ENCODE measurements at places on chromosomes 4 and X. TPM values are rescaled to one million over a fixed set of nuclear protein-coding genes. Genes with fewer than 3 reads are reported as not detected.

The TCP11X2 gene
- total RNA-seq: not detected

The ARSJ gene
- not detected for total RNA-seq

The LRP2BP gene
- 0.97 TPM for total RNA-seq

GRCh38 chr4:13117185-13117584 lies 367.0 kb downstream of the RAB28 start:
- no peak for DNase-seq

- DNase-seq: no peak
Measured at GRCh38 chrX:151516538-151517187, 46.8 kb upstream of the PASD1 start.

DNA sequence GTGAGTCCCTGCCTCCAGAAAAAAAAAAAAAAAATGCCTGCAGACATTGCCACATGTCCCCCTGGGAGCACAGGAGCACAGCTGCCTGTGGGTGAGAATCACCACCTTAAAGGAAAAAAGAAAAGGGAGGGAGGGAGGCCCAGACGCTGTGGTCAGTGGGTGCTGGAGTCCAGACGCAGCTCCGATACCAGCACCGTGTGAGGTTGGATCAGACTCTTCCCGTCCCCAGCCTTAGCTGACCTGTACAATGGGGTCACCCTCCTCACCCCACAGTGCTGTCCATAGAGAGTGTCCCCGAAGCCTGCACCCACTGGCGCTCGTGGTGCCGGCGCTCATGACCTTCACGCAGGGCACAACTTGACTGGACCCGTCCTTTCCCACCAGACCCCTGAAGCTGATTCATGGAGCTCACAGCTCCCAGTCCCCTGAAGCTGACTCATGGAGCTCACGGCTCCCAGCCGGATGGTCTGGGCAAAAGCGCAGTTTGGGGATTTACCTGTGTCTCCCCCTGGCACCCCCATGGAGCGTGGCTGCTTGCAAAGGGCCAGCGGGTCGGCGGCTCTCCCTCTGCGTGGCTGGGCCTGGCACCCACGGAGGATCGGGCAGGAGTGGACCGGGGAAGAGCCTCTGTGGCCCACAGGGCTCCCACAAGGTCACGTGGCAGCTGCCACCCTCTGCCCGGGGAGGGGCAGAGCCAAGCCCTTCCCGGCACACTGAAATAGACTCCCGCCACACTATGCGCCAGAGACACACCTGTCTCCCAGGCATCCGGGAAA lies 31.4 kb downstream of the ABLIM2 start:
- no peak for DNase-seq

- DNase-seq: no peak
Measured at GRCh38 chr4:8355864-8356565, 84.5 kb downstream of the ACOX3 start.

- DNase-seq: no peak
Measured at GRCh38 chr4:144267084-144267483, 126.6 kb upstream of the GYPA start.

All from activated CD8-positive, alpha-beta T cell treated with anti-CD3 and anti-CD28 coated beads, Interleukin-2, amount 10 ng/mL, durations not matched to agents 7 days and 5 days (primary cell).